ENCODE measurements at places on chromosomes 4 and X.

GRCh38 chr4:84189144-84189543, 309.9 kb downstream of the NKX6-1 start:
- DNase-seq = no peak

GRCh38 chrX:39877905-39878304, 219.9 kb downstream of the BCOR start:
- no peak for DNase-seq

GRCh38 chr4:80989921-80990544, 40.5 kb upstream of the BMP3 start:
- DNase-seq = peak; percentile 62

GRCh38 chr4:100348473-100348872, 158.2 kb upstream of the DDIT4L start:
- no peak for DNase-seq

DNA sequence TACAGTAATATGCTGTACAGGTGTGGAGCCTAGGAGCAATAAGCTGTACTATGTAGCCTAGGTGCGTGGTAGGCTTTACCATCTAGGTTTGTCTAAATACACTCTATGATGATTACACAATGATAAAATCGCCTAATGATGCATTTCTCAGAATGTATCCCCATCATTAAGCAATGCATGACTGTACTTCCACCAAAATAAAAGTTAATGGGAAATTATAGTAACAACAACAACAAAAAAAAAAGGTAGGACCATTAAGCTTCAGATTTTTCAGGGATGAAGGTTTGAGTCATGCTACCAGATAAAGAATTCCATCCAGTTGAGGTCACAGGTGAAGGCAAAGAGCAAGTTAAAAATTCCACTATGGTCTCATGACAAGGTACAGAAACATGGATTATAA, 68.2 kb downstream of the MAGEA10 start:
- no peak for DNase-seq

- DNase-seq = no peak
Measured at GRCh38 chr4:94700298-94700697, 57.5 kb upstream of the BMPR1B start.

GRCh38 chr4:4987656-4988055, 31.6 kb downstream of the CYTL1 start:
- DNase-seq = no peak

GRCh38 chr4:173038192-173038896, 130.3 kb upstream of the GALNT7 start:
- no peak for DNase-seq

GRCh38 chr4:184103527-184104264, 114.0 kb downstream of the ENPP6 start:
- no peak for DNase-seq

DNA sequence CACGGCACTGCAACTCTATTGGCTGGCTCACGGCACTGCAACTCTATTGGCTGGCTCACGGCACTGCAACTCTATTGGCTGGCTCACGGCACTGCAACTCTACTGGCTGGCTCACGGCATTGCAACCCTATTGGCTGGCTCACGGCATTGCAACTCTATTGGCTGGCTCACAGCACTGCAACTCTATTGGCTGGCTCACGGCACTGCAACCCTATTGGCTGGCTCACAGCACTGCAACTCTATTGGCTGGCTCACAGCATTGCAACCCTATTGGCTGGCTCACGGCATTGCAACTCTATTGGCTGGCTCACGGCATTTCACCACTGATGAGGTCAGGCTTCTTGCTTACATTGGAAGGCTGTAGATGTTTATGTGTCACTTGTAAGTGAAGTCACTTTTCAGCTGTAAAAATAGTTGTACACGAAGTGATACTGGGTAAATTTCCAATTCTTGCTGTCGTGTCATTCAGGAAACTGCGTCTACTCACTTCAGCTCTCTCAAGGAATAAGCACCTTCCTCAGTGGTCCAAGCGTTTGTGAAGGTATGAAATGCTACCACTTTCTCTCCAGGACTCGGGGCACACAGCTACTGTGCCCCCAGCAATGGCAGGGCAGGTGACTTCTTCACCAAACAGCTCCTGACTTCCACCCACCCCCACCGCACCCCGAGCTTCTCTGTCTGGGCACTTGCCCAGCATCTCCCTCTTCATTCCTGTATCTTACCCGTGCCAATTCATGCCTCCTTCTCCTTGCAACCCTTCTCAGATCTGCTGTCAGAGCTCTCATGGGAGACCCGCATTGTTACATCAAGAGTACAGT, 141.3 kb downstream of the AFAP1 start:
- DNase-seq = no peak

DNA sequence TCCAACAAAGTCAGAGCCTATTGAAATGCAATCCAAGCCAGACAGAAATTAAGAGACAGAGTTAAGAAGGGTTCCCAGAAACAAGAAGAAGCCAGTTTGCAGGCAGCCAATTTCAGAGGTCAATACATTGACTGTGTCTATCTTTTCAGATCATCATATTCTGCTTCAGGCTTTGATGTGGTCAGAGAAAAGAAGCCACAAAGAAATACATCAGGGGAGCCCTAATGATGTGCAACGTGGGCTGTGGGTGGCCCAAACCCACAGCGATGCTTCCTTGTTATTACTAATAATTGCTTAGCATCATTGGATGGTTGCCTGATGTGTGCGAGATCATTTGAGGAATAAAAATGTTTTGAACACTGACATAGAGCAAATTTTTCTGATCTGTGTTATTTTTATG, 99.0 kb upstream of the DUSP21 start:
- DNase-seq = no peak

GRCh38 chrX:153321381-153322124, at the start of gene PNMA6F:
TSS of gene PNMA6F (minus strand) at chrX:153321767. CDS start at chrX:153320674, 1,093 bp downstream.
- no peak for DNase-seq

- DNase-seq = no peak
Measured at GRCh38 chrX:65999563-66000148, 40.2 kb downstream of the VSIG4 start.

DNA sequence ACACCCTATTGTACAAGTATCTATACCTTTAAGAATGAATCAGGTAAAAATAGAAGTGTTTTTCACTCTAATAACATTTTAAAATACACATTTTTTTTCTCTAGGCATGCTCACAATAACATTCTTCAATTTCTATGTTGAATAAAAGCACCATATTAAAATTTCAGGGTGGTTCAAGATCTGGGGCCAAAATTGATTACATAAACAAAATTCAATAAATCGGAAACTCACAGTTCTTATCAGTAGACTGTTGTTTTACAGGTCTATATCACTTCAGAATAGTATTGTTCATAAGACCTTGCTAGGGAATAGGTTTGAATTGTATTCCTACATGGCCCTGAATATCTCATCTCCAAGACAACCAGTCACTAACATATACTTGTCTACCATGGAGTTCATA, 634.0 kb downstream of the SPOCK3 start:
- DNase-seq = no peak

- no peak for DNase-seq
Measured at GRCh38 chr4:57344296-57344695, 234.1 kb upstream of the IGFBP7 start.

GRCh38 chr4:78379991-78380729, 171.4 kb upstream of the ANXA3 start:
- no peak for DNase-seq

- DNase-seq = no peak
Measured at GRCh38 chrX:138018145-138018799, 452.3 kb downstream of the ZIC3 start.

GRCh38 chr4:73258436-73258685, 237 bp downstream of the ANKRD17 start:
- DNase-seq = no peak

- DNase-seq = peak; percentile 28
Measured at GRCh38 chr4:184413261-184414046, 60.9 kb downstream of the IRF2 start.

GRCh38 chrX:14616836-14617235, 87.5 kb downstream of the GLRA2 start:
- DNase-seq = no peak

- DNase-seq = peak; percentile 17
Measured at GRCh38 chrX:47831788-47832187, 4.9 kb upstream of the ZNF81 start.

GRCh38 chrX:4905576-4905975, 1192.1 kb upstream of the PRKX start:
- DNase-seq = no peak

GRCh38 chrX:23805389-23805788, 22.4 kb downstream of the SAT1 start:
- no peak for DNase-seq

GRCh38 chrX:1661048-1661921, 46.4 kb downstream of the ASMT start:
- peak; percentile 94 for DNase-seq

- DNase-seq = no peak
Measured at GRCh38 chr4:52052475-52052780, 1.3 kb downstream of the SPATA18 start.

GRCh38 chrX:142661696-142662095, 364.0 kb upstream of the SPANXN4 start:
- no peak for DNase-seq

DNA sequence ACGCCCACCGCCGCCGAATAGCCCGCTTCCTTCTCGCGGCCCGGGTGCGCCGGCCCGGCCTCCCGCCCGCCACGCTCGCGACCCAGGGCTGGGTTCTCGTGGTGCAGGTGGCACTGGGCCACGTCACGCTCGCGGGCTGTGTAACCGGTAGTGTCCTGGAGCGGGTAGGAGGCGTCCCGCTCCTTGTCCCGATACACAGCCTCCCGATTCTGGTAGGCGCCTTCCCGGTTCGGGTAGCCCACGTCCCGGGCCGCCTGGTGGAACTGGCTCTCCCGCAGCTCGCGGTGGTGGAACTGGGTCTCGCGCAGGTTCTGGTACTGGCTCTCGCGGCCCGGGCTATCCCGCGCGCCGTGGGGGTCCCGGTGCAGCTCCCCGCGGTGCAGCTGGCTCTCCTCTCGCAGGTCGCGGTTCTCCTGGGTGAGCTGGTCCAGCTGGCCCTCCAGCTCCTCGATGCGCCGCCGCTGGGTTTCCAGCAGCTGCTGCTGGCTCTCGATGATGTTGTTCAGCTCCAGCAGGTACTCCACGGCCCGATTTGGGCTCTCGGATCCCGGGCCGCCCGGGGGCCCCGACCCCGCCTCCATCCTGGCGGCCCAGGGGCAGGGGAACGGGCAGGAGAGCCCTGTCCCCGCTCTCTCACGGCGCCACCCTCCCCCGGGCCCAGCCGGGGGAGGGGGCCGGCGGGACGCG, 39.3 kb upstream of the IQSEC2 start:
- no peak for DNase-seq

GRCh38 chr4:84384801-84385200, 114.3 kb downstream of the NKX6-1 start:
- no peak for DNase-seq

DNA sequence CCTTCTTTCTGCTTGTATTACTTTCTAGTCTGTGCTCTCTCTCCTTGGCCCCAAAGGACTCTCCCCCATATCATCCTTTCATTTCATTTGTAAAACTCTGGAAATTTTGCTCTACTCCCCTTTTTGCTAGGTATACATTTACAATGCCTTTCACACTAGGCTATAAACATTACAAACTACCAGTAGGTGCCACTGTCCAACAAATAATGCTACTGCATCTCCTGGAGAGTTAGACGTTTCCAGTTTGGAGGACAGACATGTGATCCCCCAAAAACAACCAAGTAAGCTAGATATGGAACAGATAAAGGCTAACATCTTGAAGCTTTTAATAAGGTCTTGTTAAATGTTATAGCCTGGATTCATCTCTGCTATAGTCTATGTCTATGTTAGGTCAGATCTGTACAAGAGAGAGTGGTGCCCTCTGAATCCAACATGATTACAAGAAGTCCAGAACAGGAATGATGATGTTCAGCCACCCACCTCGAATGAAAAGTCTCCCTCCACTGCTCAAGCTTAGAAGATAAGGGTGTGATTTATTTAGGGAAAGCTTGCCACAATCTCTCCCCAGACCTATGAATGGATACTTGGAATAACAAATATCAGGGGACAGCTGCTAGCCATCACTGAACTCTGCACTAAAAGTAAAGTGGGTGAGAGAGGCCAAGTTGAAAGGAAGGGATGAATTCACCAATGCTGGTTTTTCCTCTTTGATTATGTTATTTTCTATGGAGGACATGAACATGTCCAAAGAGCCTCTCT, 14.3 kb downstream of the CBR4 start:
- no peak for DNase-seq

- DNase-seq = no peak
Measured at GRCh38 chrX:73127700-73128241, 48.5 kb upstream of the PABPC1L2A start.

GRCh38 chrX:93932471-93933220, 258.6 kb downstream of the FAM133A start:
- no peak for DNase-seq

- no peak for DNase-seq
Measured at GRCh38 chrX:11081511-11081910, 29.6 kb upstream of the HCCS start.

DNA sequence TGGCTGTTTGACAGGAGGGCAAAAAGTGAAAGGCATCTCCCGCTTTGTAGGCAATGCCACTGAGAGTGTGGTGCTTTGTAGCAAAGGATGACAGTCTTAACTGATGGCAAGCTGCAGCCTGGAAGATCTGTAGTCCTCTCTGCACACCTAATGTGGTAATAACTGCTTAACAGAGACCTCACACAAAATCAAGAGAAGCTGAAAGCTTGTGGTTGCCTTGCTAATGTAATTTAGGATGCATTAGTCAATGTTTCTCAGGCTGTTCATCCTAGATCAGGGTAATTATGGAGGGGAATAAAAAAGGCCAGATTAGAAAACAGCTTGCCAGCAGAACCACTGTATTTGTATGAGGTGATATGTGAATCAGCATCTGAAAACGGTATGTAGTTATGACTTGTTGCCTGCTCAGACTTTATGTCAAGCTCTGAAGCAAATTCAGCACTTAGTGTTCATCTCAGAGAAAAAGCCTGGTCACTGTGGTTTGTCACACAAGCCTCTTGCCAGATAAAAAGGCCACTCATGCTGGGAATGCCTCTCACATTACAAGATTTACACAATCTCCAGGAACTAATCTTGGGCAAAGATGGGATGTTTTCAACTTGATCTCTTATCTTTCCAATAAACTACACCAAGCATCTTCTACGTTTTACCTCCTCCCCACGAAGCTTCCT, 130.8 kb downstream of the ENOX2 start:
- DNase-seq = no peak

GRCh38 chrX:19152762-19153161, 30.5 kb upstream of the ADGRG2 start:
- no peak for DNase-seq

DNA sequence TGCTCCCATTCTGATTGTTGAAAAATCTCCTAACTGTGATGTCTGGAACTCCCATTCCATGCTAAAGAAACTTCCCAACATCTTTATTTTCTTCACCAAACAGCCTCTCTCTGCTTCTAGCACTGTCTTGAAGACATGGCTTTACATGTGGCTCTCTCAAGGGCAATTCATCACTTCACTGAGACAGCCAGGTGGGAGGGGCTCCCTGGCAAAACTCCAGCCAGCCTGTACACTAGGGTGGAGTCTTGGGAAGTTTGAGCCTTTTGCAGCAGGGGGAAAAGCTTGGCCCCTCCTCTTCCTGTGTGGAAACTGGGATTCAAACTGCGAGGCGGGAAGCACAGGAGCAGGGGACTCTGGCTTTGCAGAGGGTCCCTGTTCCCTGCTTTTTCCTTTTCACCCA, 130.5 kb upstream of the TTC29 start:
- no peak for DNase-seq

Data from Jurkat, Clone E6-1 (cell line).